ENCODE measurements at places on chromosomes 7 and 10.

DNA sequence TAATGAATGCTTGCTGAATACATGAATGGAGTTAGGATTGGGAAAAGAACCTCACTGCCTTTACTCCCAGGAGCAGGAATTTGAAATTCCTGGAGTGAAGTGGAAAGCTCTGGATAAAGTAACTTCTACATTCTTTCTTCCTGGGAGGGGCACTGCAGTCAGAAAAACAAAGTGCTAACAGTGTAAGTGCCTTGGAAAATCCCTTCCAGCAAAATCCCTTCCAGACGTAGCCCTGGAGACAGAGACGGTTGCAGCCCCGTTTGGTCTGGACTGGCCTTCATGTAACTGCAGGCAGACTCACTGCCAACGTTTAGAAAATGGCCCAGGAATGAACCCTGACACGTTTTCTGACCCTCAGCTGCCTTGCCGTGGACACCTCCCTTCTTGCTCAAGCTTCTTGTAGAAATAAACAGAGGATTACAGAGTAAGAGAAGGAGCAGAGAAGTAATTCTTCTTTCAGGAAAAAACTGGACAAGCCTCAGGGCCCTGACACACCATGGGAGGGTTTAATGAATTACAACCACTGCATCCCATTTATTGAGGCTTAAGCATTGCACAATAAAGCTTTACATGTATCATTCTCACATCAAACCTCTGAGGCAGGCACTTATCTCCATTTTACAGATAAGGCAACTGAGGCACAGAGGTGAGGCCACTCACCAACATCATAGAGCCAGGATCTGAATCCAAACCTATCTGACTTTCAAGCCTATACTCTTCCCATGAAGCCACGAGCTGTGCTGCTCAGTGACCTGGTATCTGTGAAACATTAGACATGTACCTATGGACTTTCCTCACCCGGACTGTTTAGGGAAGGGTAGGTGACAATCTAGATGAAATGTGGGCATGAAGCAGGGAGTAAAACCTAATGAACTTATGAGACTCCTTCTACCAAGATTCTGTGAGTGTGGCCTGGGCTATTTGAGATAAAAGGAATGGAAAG, 7.8 kb downstream of the ITPRIP start:
- DNase-seq: no peak

- DNase-seq: no peak
Observed at GRCh38 chr10:117140525-117140902, 2.4 kb upstream of the VAX1 start.

DNA sequence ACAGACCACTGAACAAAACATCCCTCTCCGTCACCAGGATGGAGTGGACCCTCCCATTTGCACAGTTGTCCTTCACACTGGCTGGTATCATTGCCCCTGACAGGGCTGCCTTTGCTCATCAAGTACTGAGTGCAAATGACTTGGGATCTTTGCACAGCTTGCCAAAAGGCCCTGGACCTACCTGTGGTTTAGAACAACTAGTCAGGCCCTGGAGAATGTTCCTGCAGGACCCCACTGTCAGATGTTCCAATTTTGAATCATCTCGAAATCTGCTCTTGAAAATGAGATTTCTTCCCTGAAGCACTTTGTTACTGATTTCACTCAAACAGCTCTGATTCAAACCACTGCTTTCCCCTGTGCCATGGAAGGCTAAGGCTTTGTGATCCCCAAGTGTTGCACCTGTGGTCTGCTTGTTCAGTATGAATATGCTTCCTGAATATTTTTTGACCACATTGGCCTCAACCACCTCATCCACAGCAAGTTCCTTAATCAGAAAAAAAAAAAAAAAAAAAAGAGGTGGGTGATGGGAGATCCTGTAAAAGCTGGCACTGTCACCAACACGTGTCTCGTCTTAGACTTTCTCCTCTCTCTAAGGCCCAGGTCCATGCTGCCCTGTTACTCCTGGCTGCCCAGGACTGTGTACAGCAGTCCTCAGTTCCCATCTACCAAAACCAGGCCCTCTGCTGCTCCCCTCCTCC, 2.7 kb upstream of the AOAH start:
- DNase-seq: peak; percentile 50

DNA sequence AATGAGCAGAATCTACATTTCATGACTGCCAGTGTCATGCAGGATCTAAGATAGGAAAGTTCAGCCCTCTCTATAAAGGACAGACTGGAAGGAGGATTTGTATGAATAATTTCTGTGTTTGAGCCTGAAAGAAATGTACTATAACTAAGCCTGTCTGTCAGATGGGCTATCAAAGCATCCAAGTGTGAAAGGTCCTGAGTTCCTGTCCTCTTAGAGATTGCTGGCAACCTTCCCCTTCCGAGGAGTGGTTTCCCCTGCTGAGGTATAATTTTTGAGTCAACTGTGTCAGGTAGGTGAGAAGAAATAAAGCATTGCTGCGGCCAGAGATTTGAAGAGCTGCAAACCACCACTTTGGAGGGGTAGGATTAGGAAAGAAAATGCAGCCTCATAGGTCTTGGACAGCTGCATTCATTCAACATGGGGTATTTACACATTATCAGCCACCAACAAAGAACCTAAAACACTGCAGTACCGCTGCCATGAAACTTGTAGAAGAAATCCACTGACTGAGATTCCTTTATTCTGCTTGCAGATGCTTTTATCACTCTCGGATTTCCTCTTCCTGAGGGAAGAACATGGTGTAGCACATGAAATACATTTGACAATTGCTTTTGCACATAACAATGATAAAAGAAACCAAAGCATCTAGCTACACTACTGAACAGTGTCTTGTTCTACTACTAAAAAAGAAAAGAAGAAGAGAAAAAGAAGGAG, 189.1 kb downstream of the DGKI start:
- no peak for DNase-seq

- DNase-seq: no peak
Observed at GRCh38 chr7:107208563-107208962, 39.8 kb downstream of the HBP1 start.

GRCh38 chr7:129730159-129730558, 118.6 kb downstream of the NRF1 start:
- DNase-seq: no peak

GRCh38 chr7:139731802-139732470, 45.9 kb downstream of the HIPK2 start:
- no peak for DNase-seq

GRCh38 chr7:50477640-50478039, 27.5 kb upstream of the FIGNL1 start:
- DNase-seq: no peak

GRCh38 chr10:59885430-59886134, 20.8 kb downstream of the CCDC6 start:
- DNase-seq: peak; percentile 68

DNA sequence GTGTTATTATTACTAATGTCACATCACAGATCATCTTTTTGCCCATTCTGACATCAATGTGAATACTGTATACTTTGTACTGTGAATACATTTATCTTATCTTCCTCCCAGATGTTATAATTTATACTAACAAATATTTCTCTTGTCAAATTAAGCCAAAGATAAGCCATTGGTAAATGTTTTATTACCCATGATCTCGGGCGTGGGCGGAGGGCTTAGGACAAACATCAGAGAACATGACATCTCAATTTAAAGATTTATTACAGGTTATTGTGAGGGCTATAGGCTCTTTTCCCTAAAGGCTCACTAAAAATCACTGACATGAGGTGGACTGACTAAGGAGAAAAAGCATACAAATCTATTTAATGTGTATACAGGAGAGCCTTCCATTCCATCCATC, 58.2 kb upstream of the DGKB start:
- DNase-seq: no peak

DNA sequence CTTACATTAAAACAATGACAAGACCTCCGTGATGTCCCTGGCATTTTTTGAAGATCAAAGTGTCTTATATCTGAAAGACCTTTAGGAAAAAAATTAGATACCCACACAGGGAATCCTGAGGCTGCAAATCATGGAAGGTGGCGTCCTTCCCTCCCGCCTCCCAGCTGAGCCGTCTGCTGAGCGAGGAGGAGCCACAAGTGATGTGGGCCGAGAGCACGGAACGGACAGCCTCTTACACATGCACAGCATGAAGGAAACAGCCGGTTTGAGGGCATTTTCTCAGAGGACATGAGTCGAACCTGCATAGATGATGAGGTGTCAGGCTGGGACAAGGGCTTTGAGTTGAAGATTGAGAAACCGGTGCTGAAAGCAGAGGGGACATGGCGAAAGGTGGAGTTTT, 163.3 kb downstream of the ADARB2 start:
- no peak for DNase-seq

GRCh38 chr10:7948371-7949000, 106.0 kb upstream of the GATA3 start:
- DNase-seq: no peak

DNA sequence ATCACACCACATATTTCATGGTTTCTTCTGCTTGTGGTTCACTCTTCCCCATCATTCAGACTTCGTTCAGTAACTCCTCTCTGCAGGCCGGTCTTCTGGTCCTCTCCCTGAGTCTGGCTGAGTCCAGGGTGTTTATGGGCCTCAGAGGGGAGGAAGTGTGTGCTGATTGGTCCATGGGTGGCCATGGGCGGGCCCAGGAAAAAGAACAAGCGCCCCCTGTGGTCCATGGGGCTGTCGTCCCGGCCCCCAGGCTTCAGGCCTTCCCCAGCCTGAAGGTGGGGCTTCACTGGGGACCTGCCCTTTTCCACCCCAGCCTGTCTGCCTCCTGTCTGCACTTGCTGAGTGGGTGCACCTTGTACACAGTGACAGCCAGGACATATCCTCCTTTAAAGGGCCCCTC, 123.7 kb downstream of the VIPR2 start:
- DNase-seq: no peak

GRCh38 chr7:18189500-18190126, 162.0 kb upstream of the PRPS1L1 start:
- no peak for DNase-seq
